ENCODE measurements at places on chromosomes 16 and 17.

DNA sequence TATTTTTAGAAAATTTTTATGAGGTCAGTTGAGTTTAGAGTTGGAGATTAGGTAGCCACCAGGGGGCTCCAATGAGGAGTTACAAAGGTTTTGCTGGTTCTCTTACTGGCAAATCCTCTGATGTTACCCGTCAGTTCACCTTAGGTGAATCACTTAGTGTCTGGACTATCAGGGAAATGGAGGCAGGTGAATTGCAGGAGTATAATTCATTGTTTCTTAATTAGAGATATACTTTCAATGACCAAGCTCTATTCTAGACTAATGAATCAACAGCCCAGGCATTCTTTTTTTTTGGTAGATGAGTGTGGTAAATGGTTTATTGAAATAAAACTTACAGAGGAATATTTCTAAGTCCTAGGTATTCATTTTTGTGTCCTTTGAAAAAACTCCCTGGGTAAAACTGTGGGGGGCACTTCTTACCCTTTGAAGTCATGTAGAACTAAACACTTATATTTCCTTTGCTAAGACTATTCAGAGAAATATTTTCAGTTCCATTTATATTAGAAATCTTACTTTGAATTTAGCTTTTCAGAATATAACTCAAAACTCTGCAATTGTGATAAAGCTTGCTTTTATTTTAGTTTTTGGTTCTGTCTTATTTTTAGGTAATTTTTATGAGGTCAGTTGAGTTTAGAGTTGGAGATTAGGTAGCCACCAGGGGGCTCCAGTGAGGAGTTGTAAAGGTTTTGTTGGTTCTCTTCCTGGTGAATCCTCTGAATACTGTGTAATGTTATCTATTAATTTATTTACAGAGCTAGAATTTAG is 17.7 kb downstream of the PSMD11 start:
- DNase-seq = peak; percentile 67

DNA sequence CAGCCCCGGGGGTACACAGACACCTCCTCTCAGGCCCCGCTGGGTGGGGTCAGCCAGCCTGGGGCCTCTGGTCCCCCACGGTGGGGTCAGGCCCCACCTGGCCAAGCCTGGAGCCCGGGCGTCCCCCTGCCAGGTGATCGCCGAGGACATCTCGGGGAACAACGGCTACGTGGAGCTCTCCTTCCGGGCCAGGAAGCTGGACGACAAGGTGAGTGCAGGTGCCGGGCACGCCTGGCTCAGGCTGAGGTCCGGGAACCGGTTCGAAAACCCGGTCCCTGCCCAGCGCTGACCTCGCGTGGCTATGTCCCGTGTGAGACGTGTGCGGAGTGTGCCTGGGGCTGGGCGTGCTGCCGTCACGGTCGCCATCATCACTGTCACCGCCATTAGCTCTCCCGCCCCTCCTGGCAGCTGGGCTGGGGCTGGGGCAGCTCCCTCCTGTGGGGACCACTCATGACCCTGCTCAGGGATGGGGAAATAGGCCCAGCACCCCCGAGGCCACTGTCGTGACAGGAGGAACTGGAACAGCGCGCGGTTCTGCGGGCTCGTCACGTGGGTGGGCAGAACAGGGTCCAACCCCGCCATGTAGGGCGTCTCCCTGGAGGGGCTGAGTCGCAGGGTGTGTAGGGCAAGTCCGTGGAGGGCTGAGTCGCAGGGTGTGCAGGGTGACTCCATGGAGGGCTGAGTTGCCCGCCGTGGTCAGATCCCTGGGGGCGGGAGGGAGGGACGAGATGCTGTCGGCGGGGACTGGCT is 8.5 kb downstream of the CPNE7 start:
- DNase-seq = no peak

- DNase-seq = no peak
Measured at GRCh38 chr16:9351440-9351839, 260.0 kb downstream of the HAPSTR1 start.

- DNase-seq = no peak
Measured at GRCh38 chr16:17105239-17105797, 365.4 kb downstream of the XYLT1 start.

- DNase-seq = no peak
Measured at GRCh38 chr17:73369111-73369521, 57.3 kb upstream of the CDC42EP4 start.

GRCh38 chr16:8713635-8714172 is 39.3 kb downstream of the ABAT start:
- no peak for DNase-seq

DNA sequence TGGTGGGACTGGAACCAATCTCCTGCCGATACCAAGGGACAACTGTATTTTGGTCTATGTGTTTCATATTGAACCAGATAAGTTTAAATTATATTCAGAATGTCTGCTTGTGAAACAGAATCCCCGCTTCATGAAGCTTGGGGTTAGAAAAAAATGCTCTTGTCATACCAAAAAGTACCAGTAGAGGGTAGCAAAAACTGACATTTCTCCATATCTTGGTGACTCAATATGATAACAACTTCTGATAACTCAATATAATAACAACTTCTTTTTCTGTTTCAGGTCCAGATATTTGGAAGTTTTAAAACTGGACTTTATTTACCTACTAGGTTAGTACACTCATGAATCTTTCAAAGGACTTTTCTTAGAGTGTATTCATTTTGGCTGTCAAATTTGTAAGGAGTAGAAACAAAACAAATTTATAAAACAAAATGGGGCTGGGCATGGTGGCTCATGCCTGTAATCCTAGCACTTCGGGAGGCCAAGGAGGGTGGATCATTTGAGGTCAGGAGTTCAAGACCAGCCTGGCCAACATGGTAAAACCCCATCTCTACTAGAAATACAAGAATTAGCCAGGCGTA is 52.3 kb upstream of the ADCY7 start:
- no peak for DNase-seq

DNA sequence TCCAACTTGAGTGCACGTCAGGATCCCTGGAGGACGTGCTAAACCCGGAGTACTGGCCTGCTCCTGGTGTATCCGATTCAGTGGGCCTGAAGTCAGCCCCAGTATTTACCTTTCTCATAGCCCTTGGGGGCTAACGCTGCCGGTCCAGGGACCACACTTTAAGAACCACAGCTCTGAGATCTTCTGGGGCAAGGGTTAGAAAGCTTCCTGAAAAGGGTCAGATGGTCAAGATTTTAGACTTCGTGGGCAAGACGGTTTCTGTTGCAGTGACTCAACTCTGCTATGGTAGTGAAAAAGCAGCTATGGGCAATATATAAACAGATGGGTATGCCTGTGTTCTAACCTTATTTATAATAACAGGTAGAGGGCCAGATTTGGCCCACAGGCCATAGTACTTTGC is 14.6 kb upstream of the USP10 start:
- DNase-seq = no peak

DNA sequence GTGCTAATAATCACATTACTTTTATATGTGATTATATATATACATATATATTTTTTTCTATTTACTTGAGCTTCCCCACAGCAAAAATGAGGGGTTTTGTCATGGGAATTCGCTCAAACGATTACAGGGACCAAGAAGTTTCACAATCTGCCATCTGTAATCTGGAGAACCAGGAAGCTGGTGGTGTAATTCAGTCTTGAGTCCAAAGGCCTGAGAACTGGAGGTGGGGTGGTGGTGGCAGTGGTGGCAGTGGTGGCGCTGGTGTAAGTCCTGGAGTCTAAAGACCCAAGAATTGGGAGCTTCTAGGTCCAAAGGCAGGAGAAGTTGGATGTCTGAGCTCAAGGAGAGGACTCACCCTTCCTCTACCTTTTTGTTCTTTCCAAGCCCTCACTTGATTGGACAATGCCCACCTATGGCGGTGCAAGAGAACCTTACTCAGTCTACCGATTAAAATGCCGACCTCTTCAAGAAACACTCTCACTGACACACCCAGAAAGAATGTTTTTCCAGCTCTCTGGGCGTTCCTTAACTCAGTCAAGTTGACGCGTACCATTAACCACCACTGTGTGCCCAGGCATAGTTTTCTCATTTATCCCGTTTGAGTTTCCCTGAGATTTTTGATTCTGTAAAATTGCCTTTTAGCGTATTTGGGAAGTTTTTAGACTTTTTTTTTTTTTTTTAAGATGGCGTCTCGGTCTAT is 31.9 kb downstream of the POLR2A start:
- no peak for DNase-seq

GRCh38 chr17:41496803-41497484 is 7.2 kb upstream of the KRT36 start:
- peak; percentile 64 for DNase-seq

GRCh38 chr17:64537488-64537887 is 30.7 kb downstream of the CEP95 start:
- DNase-seq = no peak

DNA sequence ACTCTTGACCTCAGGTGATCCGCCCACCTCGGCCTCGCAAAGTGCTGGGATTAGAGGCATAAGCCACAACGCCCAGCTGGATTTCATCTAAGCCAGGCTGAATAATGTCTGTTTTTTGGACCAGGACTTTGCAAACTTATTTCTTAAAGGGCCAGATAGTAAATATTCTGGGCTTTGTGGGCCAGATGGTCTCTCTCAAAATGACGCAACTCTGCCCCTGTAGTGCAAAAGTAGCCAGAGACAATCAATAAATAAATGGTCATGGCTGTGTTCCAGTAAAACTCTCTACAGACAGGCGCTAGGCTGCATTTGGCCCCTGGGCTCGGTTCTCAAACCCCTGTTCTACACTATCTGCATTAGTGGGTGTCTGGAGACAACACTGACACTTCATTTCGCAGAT is 121.9 kb upstream of the CDH13 start:
- DNase-seq = no peak

DNA sequence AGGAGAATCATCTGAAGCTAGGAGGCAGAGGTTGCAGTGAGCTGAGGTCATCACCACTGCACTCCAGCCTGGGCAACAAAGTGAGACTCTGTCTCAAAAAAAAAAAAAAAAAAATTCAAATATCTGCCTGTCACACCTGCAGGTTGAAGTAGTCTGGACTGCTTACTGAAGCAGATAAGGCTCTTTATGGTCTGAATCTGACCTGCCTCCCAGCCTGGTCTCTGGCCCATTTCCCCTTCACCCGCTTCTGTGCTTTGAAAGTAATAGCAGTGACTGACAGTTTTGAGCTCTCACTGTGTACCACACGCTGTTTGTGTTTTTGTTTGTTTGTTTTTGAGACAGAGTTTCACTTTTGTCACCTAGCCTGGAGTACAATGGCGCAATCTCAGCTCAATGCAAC is 5.8 kb downstream of the SEZ6L2 start:
- no peak for DNase-seq

GRCh38 chr17:30235386-30236296 is at the start of gene SLC6A4:
SLC6A4 (minus strand) TSS chr17:30235697; CDS start chr17:30221958, 13,739 bp downstream.
- no peak for DNase-seq

- DNase-seq = no peak
Measured at GRCh38 chr17:41620583-41621434, 3.6 kb downstream of the KRT17 start.

DNA sequence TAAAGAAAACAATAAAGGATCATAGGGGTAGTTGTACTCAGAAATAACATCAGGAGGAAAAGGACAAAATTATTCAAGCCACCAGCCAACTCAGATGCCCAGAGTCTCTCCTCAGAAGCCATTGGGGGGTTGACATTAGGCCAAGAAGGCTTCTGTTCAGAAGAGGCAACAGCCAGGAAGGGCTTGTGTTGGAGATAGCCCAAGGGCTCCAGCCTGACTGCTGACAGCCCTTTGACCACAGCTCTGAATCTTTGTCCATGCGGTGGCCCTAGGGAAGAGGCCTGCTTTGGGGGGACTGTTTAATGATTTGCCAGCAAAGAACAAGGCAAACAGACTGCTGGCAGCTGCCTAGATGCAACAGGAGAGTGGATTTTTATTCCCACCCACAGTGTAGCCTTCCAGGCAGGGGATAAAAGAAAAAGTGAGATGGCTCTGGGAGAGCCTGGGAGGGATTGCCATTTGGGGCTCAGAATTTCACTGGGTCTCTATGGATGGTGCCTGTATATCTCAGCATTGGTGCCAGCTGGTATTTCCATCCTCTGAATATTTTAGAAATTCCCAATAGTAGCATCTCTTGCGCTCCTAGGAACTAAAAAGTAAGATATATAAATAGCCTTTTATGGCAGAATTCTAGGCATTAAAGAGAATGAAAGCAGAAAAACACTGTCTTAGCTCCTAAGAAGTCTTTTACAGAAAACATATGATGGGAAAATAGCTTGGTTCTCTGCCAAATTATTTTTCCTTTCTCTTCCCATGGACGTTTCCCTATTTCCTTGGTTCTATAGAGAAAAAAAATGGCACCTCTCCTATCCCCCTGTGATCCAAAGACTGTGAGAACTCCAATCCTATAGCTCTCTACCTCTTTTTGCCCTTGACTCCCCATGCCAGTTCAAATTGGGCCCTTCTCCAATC is 29.4 kb upstream of the SUPT4H1 start:
- DNase-seq = no peak

GRCh38 chr17:81367171-81367570 is 28.1 kb upstream of the BAHCC1 start:
- no peak for DNase-seq

- no peak for DNase-seq
Measured at GRCh38 chr17:50219939-50220465, 18.6 kb upstream of the COL1A1 start.

- no peak for DNase-seq
Measured at GRCh38 chr17:14499976-14500375, 199.1 kb downstream of the HS3ST3B1 start.

- DNase-seq = no peak
Measured at GRCh38 chr17:60277258-60277657, 114.7 kb downstream of the USP32 start.

DNA sequence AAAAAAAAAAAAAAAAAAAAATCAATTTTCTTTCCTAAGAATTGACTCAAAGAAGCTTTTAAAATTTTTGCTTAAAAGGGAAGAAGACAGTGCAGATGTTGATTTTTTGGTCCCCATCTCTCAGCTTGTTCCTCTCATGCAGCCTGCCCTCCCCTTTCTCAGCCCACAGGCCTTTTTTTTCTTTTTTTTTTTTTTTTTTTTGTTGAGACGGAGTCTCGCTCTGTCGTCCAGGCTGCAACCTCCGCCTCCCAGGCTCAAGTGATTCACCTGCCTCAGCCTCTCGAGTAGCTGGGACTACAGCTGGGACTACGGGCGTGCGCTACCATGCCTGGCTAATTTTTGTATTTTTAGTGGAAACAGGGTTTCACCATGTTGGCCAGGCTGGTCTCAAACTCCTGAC is 17.7 kb downstream of the YPEL2 start:
- DNase-seq = no peak

- no peak for DNase-seq
Measured at GRCh38 chr16:87949071-87949744, 2.0 kb upstream of the BANP start.

DNA sequence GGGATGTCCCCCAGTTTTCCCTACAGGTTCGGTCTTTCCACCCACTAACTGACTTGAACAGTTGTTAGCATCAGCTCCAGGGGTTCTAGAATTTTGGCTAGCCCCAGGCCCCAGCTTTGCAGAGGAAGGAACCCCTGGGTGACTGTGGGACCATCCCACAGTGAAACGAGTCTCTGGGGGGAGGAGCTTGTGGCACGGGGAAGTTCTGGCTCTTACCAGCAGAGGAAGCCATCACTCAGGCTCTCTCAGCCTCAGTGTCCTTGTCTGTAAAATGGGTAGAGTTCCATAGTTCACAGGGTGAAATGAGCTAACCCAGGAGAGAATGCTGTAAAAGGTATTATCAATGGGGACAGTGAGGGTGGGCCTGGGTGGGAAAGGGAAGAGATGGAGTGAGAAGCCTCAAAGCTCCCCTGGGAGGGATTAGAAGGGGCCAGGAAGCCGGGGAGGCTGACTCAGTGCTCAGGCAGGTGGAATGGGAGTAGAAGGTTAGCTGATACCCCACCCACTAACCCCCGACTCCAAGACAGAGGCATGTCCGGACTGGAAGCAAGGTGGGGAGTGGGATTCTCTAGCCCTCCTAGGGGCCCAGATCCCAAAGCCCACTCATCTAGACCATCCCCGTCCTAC is 30.9 kb upstream of the CDC42EP4 start:
- DNase-seq = no peak

GRCh38 chr16:78686601-78687000 is 587.1 kb downstream of the WWOX start:
- DNase-seq = no peak
